ENCODE measurements at places on chromosomes 6 and 20.

- no peaks in the 10 kb centered on the region for H3K4me1 ChIP-seq
- H3K36me3 ChIP-seq = no peaks in the 10 kb centered on the region
- no peak overlapping the region for H3K27ac ChIP-seq
Measured at GRCh38 chr6:50720623-50721022, 7.3 kb downstream of the TFAP2D start.

DNA sequence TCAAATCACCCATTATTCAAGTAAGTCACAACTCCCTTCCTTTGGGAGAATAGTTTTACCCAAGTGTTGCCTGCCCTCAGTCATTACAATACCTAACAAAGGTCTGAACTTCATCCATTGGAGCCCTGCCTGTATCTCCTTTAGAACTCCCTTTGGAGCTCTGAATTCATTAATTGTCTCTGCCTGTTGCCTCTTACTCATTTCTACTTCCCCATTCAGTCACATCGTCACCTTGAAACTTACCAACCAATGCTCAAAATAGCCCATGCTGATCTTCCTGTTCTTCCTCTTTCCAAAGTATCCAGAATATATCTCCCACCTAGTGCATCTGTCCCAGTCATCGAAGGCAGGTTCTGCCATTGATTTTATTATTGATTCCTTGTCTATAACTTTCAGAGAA, 120.7 kb upstream of the ADGRF1 start:
- DNase-seq = no peak
- H3K27ac ChIP-seq = no peak overlapping the region
- H3K36me3 ChIP-seq = no peaks in the 10 kb centered on the region

DNA sequence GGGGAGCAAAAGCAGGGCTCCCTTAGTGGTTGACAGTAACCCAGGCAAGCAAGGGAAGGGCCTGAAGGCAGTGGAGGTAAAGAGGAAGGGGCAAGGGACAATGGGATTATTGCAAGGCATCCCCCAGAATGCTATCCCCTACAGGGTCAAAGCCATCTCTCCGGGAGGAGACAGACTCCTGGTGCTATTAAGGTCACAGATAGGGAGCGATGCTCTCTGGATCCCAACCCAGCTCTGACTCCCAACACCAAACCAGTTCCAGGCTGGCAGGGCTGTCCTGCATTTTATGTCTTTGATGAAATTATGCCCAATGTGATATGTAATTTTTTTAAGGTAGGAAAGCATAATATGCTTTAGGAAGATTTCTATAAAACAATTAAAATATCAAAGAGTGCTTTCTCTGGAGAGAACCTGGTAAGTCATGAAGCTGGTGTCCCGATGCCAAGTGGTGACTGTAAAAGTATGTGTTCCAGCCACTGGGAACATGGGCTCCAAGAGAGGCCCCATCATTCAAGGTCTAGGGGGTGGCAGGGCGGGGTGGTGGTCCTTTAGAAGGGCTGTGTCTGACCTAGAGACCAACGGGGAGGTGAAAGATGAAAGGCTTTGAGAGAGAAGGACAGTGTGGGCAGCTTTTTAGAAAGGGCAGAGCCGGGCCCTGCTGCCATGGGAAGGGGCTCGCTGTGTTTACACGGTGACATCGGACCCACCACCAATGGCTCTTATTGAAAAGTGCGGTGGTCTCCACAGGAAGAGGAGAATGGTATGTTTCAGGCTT, 276.5 kb downstream of the CDC5L start:
- no peak for DNase-seq
- no peaks in the 10 kb centered on the region for H3K36me3 ChIP-seq
- H3K4me1 ChIP-seq = no peaks in the 10 kb centered on the region

GRCh38 chr20:52763321-52763853, 208.8 kb upstream of the TSHZ2 start:
- no peaks in the 10 kb centered on the region for H3K27me3 ChIP-seq
- H3K27ac ChIP-seq = no peak overlapping the region
- H3K4me3 ChIP-seq = no peak overlapping the region
- H3K36me3 ChIP-seq = no peaks in the 10 kb centered on the region

DNA sequence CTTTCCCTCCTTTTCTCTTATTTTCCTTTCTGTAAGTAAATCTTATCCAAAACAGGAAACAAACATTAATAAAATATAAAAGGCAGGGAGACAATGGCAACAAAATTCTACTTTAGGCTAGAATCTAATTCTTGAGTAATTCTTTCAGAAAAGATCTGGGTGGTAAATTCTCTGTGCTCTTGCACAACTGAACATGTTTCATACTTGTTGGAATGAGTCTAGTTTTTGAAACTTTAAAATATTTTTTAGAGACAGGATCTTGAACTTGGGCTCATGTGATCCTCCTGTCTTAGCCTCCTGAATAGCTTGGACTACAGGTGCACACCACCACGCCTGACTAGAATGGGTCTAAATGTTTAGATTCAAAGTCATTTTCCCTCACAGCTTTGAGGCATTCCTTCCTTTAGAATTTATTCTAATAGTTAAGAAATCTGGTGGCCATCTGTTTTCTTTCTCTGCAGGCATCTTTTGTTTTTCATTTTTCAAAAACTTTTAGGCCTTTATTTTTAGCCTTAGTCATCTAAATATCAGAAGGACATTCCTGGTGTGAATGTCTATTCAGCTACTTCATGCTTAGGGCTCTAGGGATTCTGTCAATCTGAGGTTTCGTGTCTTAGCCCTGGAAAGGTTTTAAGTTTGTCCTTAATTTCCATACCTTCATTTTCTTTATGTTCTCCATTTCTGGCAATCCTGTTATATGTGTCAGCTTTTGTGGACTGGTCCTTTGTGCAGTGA, 76.5 kb downstream of the CDKAL1 start:
- no peak for DNase-seq
- H3K27ac ChIP-seq = no peak overlapping the region
- no peaks in the 10 kb centered on the region for H3K36me3 ChIP-seq
- H3K4me3 ChIP-seq = no peak overlapping the region
- H3K27me3 ChIP-seq = no peaks in the 10 kb centered on the region

- DNase-seq = no peak
- no peak overlapping the region for H3K4me3 ChIP-seq
- H3K27me3 ChIP-seq = no peaks in the 10 kb centered on the region
- H3K36me3 ChIP-seq = no peaks in the 10 kb centered on the region
Measured at GRCh38 chr6:14231071-14231483, 113.5 kb downstream of the CD83 start.

DNA sequence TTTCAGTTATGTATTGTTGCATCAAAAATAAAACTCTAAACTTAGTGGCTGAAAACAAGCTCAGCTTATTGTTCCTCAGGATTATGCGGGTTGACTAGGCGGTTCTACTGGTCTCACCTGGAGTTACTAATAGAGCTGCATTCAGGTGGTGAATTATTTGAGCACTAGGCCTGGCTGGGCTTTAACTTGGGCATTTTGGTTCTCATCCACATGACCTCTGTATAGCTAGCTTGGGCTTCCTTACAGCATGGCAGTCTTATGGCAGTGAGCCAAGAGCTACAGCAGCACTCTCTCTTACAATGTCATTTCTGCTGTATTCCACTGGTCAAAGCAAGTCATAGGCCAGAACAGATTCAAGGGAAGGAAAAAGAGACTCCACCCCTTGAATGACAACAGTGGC, 1.6 kb downstream of the PGBD1 start:
- no peak for DNase-seq
- no peak overlapping the region for H3K4me3 ChIP-seq
- H3K36me3 ChIP-seq = peaks cover 8% of the 10 kb centered on the region
- H3K4me1 ChIP-seq = peaks cover 7% of the 10 kb centered on the region
- H3K27ac ChIP-seq = no peak overlapping the region
- H3K27me3 ChIP-seq = no peaks in the 10 kb centered on the region

DNA sequence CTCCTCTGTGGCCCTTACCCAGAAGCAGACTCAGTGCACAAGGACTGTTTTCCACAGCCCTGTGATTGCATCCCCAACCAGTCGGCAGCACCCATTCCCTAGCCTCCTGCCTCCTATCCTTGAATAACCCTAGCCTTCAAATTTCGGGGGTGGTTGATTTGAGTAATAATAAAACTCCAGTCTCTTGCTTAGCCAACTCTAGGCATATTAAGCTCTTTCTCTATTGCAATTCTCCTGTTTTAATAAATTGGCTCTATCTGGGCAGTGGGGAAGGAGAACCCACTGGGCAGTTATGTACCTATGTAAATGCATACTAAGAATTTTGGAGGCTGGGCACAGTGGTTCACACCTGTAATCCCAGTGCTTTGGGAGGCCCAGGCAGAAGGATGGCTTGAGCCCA, 70.6 kb upstream of the ZMYND8 start:
- H3K27me3 ChIP-seq = no peaks in the 10 kb centered on the region
- H3K4me3 ChIP-seq = no peak overlapping the region
- H3K27ac ChIP-seq = no peak overlapping the region
- no peak for DNase-seq
- no peaks in the 10 kb centered on the region for H3K36me3 ChIP-seq
